8988T (cell line): ENCODE measurements at places on chromosomes 7 and 10.

DNA sequence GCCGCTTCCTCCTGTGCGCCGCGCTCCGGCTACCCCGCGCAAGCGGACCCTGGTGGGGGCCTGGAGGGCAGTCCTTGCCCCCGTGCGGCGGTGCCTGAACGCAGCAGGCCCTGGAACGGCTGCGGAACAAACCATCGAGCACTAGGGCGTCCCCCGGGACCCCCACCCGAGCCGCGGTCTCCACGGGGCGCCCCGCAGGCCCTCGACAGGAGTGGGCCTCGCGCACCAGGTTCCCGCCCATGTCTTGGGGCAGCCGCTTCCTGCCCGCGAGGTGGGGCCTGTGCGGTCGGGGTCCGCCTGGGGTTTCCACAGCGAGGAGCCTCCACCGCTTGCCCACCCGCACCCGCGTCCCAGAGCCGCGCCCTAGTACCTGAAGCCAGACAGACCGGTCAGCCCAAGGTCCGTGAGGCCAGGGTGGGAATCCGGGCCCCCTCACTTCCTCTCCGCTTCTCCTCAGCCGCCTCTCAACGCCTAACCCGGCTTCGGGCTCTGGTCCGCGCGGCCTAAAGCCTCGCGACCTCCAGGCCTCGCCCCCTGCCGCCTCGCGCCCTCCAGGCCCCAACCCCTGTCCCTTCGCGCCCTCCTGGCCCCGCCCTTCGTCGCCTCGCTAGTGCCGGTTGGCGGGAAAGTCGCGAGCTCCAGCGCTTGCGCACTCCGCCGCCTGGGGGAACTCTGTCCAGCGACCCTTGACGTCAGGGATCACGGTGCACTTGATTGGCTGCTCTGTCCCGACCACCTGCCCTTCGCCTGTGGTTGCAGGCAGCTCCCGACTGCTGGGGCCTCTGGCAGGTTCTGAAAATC is 7.0 kb upstream of the GBX1 start:
- no peak for DNase-seq

DNA sequence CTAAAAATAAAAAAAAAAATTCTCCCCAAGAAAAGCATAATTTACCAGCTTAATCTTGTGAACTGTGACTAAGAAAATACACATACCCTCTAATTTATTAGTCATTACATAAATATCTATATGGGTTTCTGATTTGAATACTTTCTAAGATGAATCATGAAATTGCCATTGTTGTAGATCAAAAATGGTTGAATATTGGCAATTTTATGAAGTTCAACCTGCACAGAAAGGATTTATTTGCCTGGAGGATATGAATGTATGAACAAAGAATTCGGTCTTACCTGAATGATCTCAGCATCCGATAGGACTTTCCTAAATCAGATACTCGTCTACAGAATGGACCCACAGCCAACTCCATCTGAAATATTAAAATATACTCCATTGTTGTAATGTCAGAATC is 61.5 kb downstream of the HBP1 start:
- DNase-seq: no peak

DNA sequence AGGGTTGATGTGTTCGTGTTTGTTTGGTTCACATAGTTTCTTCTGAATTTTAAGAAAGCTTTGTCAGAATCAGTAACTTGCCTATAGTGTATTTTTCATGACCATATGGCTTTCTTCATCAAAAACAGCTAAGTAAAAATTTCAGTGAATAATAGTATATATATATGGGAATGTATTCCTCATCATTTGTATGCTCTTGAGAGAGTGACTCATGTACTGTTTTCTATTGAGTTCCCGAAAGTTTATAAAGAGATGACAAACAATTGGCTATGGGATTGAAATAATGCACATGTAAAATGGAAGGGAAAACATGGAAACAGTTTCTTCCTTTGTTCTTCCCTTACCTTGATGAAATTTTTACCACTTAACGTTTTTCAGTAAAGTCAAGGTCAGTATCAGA is 56.4 kb downstream of the KAT6B start:
- no peak for DNase-seq

GRCh38 chr7:139671967-139672366 is 105.8 kb downstream of the HIPK2 start:
- no peak for DNase-seq

DNA sequence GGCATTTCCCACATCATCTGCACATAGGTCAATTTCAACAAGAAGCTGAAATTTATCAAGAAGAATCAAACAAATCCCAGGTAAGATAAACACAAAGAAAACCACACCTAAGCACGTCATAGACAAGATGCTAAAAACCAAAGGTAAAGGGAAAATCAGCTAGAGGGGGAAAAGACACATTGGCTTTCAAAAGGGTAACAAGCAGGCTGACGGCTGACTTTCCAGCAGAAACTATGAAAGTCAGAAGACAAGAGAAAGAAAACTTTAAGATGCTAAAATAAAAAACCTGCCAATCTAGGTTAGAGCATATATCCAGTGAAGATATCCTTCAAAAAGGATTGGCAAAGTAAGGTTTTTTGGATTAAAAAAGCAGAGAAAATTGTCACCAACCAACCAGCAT is 59.9 kb upstream of the RHEB start:
- DNase-seq: no peak

DNA sequence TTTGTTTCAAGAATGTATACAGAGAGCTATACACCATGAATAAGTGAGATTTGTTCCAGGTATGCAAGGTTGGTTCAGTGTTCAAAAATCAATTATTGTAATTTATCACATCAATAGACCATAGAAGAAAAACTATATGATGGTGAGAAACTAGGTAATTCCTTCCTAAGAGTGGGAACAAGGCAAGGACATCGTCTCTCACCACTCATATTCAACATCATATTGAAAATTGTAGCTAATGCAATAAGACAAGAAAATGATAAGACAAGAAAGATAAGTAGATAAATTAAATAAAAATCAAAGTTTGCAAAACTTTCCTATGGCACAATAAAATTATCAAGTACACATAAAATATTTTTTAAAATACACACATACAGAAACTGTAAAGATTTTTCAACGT is 385.3 kb upstream of the COBL start:
- no peak for DNase-seq

GRCh38 chr7:117550625-117551024 is 70.8 kb downstream of the CFTR start:
- no peak for DNase-seq

GRCh38 chr7:116499168-116500077 is at the start of gene CAV2:
Gene CAV2 (plus strand): TSS chr7:116499738. CDS start chr7:116499782, 44 bp downstream.
- DNase-seq: peak; percentile 45

GRCh38 chr7:14233076-14233867 is 243.8 kb upstream of the ETV1 start:
- no peak for DNase-seq

- DNase-seq: peak; percentile 82
Measured at GRCh38 chr7:101169838-101170551, 4.6 kb upstream of the VGF start.

DNA sequence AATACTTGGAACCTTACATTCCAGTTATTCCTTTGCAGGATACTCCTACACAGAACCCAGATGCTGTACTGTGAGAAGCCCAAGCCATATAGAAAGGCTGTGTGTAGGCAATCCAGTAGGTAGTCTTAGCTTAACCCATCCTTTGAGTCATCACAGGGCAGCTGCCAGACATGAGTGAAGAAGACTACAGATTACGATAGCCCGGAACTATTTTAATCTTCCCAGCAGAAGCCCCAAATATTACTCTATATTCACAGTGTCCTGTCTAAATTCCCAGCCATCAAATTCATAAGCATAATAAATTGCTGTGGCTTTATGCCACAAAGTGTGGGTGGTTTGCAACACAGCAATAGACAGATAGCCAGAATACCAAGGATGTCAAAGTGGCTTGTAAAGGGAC is 474.1 kb upstream of the STEAP1 start:
- no peak for DNase-seq

DNA sequence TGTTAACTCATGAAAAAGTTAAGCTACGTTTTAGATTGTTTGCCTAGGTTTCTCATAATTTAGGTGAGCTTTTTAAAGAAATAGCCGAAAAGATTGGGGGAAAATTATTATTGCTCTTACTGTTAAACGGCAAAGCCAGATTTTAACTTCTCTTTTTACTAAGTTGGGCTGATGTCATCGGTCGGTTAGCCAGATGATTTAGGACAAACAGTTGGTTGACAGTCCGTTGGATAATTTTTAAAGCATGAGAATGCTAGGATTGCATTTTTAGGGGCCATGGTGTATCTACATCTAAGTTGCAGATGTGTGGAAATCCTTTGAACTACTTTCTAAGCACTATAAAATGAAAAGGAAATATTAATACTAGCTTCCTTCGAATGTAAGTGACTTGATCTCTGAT is 280.9 kb upstream of the AKR1E2 start:
- no peak for DNase-seq

- no peak for DNase-seq
Measured at GRCh38 chr10:123157210-123157609, 3.0 kb downstream of the BUB3 start.

GRCh38 chr10:19651549-19651948 is 164.7 kb upstream of the PLXDC2 start:
- DNase-seq: no peak

DNA sequence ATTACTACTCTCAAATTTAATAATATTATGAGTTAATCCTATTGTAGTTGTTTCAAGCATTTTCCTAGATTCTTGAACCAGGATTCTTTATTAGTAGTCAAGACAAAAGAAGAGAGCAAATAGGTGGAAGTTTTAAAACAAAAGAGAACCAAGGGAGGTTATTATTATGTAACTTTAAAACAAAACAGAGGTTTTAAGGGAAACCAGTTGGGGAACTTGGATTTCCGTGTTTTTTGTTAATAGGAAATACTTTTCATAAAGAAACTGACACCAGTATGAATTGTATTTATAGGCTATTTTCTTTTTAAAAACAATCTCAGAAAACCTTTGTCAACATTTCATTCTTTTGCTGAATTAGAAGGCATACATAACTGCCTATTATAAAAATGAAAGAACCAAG is 183.9 kb downstream of the WNT2 start:
- no peak for DNase-seq

- no peak for DNase-seq
Measured at GRCh38 chr7:121604627-121605316, 208.7 kb upstream of the FAM3C start.

- DNase-seq: no peak
Measured at GRCh38 chr10:17644485-17644943, 563 bp downstream of the STAM start.

DNA sequence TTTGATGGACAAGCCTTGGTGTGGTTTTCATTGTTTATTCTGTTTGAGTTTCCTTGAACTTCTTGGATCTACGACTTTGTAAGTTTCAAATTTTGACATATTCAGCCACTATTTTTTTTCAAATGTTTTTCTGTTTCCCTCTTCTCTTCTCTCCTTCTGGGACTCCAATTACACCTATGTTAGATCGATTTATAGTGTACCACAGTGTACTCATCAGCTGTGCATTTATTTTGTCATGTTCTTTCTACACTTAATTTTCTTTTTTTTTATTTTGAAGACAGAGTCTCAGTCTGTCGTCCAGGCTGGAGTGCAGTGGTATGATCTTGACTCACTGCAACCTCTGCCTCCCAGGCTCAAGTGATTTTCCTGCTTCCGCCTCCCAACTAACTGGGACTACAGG is 16.2 kb downstream of the OLAH start:
- no peak for DNase-seq

- no peak for DNase-seq
Measured at GRCh38 chr7:139850906-139851305, 21.8 kb downstream of the TBXAS1 start.

DNA sequence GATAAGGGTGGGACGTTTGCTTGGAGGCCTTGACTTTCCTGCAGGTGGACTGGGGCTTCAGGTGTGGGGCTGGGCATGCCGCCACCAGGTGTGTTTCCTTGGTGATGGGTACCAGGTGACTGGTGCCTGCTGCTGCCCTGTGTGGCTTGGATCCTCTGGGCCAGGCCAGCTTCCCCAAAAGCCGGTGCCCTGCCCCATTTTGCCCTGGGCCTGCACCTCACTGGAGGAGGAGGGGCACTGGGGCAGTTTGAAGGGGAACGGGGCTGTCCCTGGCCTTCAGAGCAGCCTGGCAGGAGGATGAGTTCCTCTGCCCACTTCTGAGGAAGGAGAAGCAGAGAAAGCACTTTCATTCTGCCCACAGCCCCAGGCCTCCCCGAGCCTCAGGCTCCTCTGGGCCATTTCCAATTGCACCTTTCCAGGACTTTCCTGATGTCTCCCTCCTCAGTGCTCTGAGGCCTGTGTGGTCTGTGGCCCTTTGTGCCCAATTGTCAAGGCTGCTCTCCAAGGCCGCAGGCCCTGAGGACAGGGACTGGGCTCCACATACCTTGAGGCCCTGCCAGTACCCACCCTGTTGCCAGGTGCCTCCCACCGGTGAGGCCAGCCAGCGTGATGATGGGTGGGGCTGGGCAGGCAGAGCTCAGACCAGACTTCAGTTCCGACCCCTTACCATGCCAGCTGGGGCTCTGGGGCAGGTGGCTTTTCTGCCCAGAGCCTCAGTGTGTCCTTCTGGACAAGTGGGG is 25.3 kb upstream of the SMARCD3 start:
- no peak for DNase-seq

DNA sequence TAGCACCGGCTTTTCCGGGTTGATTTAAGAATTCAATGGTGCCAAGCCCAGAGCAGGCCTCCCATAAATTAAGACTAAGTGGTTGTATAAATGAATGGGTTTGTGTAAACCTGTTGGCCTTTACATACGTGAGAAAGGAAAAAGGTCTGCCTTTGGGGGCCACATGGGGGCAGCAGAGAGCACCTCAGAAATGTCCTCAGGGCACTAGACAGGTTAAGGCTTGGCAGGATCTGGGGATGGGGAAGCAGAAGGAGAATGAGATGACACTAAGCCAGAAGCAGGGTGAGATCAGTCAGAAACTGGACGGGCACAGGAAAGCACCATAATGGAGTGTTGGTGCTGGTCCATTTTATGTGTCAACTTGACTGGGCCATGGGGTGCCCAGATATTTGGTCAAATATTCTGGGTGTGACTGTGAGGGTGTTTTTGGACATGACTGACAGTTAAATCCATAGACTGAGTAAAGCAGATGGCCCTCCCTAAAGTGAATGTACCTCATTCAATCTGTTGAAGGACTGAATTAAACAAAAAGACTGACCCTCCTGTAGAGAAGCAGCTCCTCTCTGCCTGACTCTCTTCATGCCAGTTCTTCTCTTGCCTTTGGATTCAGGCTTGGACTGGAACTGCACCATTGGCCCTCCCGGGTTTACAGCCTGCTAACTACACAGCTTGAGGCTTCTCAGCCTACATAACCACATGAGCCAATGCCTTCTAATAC is 58.9 kb downstream of the FRMPD2 start:
- no peak for DNase-seq

DNA sequence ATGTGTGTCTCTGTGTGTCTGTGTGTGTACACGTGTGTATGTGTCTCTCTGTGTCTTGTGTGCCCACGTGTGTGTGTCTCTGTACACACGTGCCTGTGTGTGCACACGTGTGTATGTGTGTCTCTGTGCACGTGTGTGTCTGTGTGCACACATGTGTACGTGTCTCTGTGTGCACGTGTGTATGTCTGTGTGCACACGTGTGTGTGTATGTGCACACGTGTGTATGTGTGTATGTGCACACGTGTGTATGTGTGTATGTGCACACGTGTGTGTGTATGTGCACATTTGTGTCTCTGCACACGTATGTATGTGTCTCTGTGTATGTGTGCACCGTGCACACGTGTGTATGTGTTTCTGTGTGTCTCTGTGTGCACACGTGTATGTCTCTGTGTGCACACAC is 248.7 kb upstream of the SHH start:
- DNase-seq: no peak
